CD8-positive, alpha-beta memory T cell (primary cell): ENCODE measurements at places on chromosomes 16 and 17. TPM values are rescaled to one million over a fixed set of nuclear protein-coding genes. Genes with fewer than 3 reads are reported as not detected.

GRCh38 chr17:53466733-53467132, 356.0 kb upstream of the KIF2B start:
- DNase-seq, result no peak

GRCh38 chr17:56159826-56160380, 6.6 kb downstream of the ANKFN1 start:
- DNase-seq, result no peak

GRCh38 chr16:84357191-84357651, 11.1 kb upstream of the ATP2C2 start:
- DNase-seq, result no peak

GRCh38 chr17:61648587-61648986, 57.6 kb upstream of the NACA2 start:
- no peak for DNase-seq

- DNase-seq, result no peak
These were observed 1.8 kb upstream of the WIPI1 start for GRCh38 chr17:68459037-68459639.

ARHGDIG gene
- not detected for total RNA-seq

TEKT5 gene
- total RNA-seq, result not detected

DHRS11 gene
- total RNA-seq, result 13.0 TPM
